ENCODE measurements at places on chromosomes 2 and 18.

- no peak for DNase-seq
These were observed 33.8 kb downstream of the GREB1 start for GRCh38 chr2:11567631-11568031.

GRCh38 chr2:236179236-236180075, 11.3 kb upstream of the GBX2 start:
- no peak for DNase-seq

GRCh38 chr2:69200107-69200520, 186.9 kb downstream of the GFPT1 start:
- no peak for DNase-seq

GRCh38 chr2:117056376-117056748, 758.1 kb upstream of the DDX18 start:
- no peak for DNase-seq

- no peak for DNase-seq
These were observed 337.8 kb upstream of the DSEL start for GRCh38 chr18:67854340-67854739.

DNA sequence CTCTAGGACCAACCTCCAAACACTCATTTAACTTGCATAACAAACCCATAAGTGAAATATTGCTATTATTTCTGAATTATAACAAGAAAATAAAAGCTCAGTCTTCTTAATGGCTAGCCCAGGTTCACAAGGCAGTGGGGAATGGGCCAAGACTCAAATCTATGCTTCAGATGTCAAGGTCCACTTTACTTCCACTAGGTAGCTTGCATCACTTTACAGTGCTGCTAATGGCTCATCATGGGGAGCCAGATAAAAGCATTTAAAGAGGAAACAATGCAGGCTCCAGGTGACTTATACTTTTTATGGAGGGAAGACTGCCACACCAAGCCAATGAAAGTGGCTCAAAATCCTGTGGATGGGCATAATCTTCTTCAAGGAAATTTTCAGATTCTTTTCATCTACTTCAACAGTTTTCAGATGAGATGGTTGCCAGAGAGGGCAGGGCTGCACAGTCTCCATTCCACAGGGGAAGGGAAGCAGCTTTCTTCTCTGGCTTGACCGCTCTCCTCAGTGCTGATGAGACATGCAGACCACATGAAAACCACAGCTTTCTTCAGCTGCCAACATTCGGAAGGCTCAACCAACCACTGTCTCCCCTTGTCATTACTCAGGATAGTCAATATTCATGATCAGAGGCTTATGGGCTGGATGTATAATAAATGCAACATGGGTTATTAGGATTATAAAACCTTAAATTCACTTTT, 361.9 kb upstream of the MEX3C start:
- DNase-seq: no peak

DNA sequence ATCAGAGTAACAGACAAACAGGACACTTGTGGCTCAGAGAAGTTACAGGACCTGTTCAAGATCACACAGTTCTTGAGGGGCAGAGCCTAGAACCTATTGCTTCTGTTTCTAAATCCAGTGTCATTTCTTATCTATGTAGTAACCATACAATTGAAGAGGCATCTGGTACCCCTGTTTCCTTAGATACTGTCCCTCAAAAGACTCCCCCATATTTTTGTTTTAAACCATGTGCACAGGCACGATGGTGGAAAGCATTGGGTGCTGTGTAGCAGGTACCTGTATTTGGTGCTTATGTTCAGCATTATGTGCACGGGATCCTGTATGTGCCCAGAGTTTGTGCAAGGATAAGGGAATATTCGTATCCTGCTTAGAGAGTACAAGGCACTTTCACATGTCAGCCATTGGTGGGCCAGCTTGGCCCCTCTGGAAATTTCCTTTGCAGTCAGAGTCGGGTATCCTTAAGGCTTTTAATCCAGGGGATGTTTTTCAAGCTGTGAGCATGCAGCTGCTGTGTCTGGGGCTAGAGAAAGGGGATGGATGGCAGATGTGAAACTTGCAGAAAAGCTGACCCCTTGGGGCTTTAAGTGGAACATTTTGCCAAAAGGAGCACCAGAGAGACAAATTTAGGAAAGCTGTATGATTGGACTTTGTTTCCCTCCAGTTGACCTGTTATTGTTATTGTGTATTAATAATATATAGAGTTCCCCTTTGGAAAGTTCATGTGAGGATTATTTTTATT, 2.1 kb downstream of the LBH start:
- DNase-seq: no peak

DNA sequence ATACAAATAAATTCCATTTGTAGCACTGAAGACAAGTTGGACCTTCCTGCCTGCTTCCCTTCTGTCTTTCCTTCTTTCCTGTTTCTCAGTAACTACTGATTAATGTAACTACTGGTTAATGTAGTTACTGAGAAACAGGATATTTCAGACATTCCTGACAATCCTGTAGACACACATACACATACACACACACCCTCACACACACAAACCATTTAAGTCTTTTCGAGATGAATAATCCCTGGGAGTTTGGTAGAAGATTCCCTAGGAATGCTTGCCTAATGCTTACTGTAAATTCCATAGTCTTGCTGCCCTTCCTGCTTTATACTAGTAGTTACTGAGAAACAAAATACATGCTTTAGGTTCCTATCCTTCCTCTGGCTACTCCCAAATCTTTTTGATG, 83.9 kb downstream of the PIK3C3 start:
- no peak for DNase-seq

- no peak for DNase-seq
These were observed 193.1 kb upstream of the ARL4C start for GRCh38 chr2:234689911-234690379.

GRCh38 chr2:163324677-163325076, 411.1 kb downstream of the FIGN start:
- DNase-seq: peak; percentile 34

GRCh38 chr2:126653109-126653508, 2.8 kb upstream of the GYPC start:
- no peak for DNase-seq

DNA sequence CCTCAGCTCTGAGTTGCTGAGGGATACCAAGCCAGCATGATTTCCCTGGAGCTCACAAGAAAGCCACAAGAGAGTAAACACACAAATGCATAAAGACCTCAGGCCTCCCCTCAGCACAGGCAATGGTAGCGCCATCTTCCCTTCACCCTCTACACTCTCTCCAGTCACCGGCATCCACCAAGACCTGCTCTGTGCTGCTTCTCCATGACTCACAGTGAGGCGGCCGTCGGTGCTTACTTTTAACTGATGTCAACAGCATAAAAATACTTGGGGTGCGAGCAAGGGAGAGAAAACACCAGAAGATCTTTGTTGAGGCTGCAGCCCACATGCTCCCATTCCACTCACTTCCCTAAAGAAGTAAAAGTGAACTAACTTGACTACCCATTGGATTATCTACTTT, 46.7 kb downstream of the L3MBTL4 start:
- no peak for DNase-seq

GRCh38 chr2:191923652-191923997, 76.7 kb upstream of the CAVIN2 start:
- DNase-seq: no peak

DNA sequence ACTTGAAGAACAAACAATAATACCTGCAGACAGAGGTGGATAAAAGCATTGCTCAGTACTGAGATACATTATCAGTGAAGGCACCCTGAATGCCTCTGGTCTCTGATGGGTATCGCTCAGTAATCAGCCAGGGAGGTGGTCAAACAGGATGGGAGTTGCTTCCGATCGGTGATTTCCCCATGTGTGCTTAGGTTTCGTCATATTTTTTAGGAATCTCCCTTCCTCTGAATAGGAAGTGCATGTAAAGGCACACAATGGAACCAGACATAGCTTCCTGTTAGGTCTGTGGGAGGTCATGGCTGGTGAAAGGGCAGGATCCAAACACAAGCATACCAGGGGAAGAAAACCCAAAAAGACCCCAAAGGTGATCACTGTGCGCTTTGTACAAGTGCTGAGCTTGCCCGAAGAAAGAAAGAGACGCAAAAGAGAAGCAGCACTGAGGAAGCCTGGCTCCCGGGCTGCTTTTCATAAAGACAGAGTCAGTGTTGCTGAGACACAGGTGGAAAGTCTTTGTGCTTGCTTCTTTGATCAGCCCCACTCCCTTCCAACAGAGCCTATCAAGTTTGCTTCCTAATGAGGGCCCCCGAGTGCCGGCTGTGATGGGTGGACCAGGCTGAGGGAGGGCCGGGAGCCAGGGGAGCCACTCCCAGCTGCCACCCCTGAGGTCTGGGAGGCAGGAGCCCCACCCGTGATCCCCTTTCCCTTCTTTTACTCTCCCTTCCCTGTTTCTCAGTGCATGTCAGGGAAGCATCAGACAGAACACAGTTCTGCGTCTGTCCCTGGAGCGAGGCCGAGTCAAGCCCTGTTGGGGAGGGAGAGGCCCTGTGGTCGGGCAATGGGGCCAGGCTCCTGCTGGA, 138.2 kb downstream of the SH3RF3 start:
- DNase-seq: no peak
